ENCODE measurements at places on chromosomes 11 and 22. TPM values are rescaled to one million over a fixed set of nuclear protein-coding genes. Genes with fewer than 3 reads are reported as not detected.
A peak's percentile ranks its signal among the peaks of the same experiment; 100 is the strongest.

DNA sequence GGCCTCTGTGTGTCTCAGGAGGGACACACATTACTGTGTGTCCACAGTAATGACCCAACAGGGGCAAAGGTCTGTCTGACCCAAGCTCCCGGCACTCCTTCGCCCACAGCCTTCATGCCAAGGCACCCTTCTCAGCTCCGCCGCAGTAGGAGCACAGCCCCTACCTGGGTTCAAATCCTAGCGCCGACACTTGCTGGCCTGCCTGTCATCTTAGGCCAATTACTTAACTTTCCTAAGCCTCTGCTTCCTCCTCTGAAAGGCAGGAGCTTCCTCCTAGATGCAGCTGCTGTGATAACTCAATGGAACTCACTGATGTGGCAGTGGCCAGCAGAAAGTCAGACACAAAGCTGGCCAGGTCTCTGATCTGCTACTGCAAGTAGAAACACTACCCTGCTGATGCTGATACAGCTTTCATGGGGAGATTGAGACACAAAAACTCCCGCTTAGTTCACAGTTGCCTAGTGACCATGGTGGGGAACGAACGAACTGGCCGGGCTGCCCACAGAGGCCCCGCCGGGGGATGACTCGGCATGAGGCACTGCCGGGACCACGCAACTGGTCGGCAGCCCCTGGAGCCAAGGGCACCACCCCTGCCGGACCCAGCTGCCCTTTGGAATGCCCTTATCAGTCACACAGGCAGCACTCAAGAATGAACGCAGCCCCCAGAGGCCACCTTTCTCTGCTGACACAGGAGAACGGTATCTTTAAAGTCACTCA, 8.1 kb downstream of the EHD1 start:
- no peak for DNase-seq

GRCh38 chr11:19978668-19979518, 181.4 kb downstream of the DBX1 start:
- DNase-seq: no peak

DNA sequence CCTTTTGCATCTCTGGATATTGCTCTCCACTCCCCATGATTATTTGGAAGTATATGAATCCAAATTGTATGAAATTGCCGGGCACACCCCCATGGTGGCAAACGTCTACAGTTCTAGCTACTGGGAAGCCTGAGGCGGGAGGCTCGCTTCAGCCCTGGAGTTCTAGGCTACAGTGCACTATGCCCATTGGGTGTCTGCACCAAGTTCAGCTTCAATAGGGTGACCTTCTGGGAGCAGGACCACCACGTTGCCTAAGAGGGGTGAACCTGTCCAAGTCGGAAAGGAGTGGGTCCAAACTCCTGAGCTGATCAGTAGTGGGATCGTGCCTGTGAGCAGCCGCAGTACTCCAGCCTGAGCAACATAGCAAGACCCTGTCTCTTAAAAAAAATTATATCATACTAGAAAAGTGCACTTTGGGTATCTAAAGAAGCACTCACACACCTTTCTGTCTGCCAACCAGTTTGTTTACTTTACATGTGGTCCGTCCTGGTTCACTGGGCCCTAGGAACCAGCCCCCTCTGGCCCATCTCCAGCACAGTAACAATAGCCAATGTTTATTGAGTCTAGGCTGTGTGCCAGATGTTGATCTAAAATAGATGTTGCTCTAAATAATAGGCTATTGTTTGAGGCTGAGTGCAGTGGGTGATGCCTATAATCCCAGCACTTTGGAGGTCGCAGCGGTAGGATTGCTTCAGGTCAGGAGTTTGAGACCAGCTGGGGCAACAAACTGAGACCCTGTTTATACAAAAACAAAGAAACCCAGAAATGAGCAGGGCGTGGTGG, 16.4 kb upstream of the KAT5 start:
- no peak for DNase-seq

Gene APBB1
- total RNA-seq: 20.7 TPM

GRCh38 chr22:40703174-40703573, 23.9 kb downstream of the MCHR1 start:
- DNase-seq: no peak

Gene NEFH
- 3.0 TPM for total RNA-seq

Gene KCTD14
- 0.19 TPM for total RNA-seq

- DNase-seq: peak; percentile 77
Measured at GRCh38 chr11:5420993-5421392, 918 bp upstream of the OR51Q1 start.

- DNase-seq: no peak
Measured at GRCh38 chr11:45288339-45288738, 2.2 kb upstream of the SYT13 start.

DNA sequence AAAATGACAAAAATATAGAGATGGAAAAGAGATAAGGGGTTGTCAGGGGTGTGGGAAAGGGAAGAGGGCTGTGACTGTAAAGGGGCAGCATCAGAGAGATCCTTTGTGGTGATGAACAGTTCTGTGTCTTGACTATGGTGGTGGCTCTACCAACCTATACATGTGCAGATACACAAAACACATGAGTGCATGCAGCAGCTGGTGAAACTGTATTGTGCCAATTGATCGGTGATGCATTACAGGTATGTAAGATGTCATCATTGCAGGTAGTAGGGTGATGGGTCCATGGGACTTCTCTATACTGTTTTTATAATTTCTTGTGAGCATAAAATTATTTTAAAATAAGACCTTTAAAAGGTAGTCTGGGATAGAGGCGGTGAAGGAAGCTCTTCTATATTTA, 24.1 kb upstream of the ZDHHC13 start:
- no peak for DNase-seq

Gene ATP5MG
- 62.3 TPM for total RNA-seq

GRCh38 chr11:119876841-119877240, 147.8 kb upstream of the NECTIN1 start:
- DNase-seq: no peak

GRCh38 chr22:41094041-41094593, 1.7 kb downstream of the EP300 start:
- DNase-seq: no peak

Gene MYRF
- total RNA-seq: 1.4 TPM

Gene CARD16
- total RNA-seq: 4.2 TPM

Gene GRAMD4
- 136 TPM for total RNA-seq

Gene SAA4
- not detected for total RNA-seq

DNA sequence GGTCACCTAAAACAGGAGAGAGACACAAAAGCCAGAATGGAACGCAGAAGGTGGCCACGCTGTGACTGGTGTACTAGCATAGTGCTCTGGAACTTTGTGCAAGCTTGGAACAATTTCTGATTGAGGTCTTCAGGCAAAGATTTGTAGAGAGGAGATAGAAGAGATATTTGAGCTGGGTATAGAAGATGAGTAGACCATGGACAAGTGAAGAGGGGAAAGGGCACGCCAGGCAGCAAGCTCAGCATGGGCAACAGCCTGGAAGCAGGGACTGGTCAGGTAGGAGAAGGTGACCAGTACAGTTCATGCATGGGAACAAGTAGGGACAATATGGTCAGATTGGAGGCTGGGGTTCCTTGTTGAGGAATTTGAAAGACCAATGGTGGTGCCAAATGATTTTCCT, 24.4 kb downstream of the MYO18B start:
- no peak for DNase-seq

DNA sequence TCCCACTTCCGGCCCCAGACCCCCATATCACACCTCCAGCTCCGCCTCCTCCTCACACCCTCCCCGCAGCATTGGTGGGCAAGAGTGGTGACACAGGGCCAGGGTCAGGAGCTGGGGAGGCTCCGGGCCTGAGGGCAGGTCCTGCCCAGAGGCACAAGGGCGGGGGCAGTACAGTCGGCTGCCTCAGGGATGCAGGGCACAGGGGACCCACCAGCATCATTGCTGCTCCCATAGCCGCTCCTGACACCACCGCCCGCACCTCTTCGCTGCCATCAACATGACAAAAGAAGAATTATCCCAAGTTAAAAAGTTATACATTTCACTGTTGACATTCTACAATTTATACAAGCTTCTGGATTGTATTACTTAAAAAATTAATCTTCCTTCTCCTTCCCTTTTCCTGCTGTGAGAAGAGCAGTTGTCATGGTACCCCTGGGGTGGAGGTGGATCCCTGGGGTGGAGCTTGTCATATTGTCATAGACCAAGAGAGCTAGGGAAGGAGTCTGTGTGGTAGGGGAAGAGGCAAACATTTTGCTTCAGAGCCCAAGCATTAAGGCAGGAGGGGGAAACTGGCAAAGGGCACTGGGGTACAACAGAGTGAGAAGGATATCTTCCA, 4.1 kb downstream of the SBF2 start:
- DNase-seq: no peak

DNA sequence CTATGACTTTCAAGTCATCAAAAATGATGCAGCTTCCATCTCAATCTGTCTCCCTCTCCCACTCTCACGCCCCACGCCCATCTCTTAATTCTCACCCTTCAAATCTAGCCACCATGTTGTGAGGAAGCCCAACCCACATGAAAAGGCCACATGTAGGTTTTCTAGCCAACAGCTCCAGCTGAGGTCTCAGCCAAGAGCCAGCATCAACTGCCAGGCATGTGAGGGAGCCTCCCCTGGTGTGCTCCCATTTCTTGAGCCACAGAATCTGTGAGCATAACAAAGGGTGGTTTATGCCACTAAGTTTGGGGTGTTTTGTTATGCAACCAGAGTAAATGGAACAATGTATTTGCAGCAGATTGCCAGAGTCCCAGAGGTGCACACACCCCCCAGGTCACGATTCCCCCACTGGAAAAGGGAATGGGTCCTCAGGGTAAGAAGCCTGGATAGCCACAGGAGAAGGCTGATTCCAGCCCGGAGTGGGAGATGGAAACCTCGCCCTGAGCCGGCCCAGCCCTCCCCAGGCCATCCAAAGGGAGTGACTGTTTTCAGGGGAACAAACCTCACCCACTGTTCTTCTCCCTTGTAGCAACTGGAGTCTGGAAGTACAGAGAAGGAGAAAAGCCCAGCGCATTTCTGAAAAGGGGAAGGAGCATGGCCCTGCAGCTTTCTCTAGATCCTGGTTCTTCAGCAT, 20.0 kb upstream of the LINC01488 start:
- DNase-seq: no peak

- DNase-seq: no peak
Measured at GRCh38 chr11:37353192-37353591, 755.2 kb upstream of the RAG2 start.

DNA sequence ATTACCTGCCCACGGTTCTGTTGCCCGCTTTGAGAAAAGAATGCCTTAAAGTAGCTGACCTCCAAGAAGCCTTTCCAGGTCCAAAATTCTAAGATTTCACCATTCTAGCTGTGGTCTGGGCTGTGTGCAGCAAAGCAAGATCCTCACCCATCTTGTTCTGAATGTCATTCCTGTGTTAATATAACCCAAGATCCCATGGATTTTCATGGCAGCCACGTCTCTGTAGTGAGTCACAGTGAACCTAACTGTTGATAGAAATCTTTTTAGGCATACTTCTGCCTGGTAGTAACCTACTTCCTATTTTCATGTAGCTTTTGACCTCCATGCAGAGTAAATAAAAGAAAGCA, 210.0 kb downstream of the NAV2 start:
- no peak for DNase-seq

DNA sequence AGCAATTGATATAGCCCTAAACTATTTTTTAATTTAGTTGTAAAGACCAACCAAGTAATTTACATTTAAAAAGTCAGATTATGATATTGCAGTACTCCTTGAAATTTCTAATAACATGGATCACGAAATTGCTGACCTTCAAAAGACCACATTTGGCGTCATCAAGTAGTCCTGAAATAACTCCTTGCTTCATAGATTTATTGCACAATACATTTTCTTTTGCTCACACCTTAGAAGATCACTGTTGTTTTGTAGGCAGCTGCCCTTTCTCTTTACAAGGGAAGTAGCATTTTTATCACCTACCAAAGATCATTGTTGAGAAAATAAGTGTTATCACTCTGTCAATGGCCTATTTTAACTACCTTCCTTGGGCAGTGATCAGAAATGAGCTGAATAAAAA, 815.8 kb downstream of the METTL15 start:
- no peak for DNase-seq

- no peak for DNase-seq
Measured at GRCh38 chr11:82978422-82979099, 77.0 kb downstream of the DDIAS start.

GRCh38 chr11:6413791-6414201, 5.1 kb downstream of the APBB1 start:
- no peak for DNase-seq

GRCh38 chr11:47225552-47226400, 11.0 kb downstream of the DDB2 start:
- DNase-seq: no peak

GRCh38 chr11:114287154-114287553, 9.0 kb upstream of the NNMT start:
- no peak for DNase-seq

GRCh38 chr11:76629116-76629852, 41.3 kb downstream of the LRRC32 start:
- DNase-seq: peak; percentile 90

Gene OR5AK2
- not detected for total RNA-seq

- no peak for DNase-seq
Measured at GRCh38 chr11:44883277-44883676, 67.4 kb downstream of the TP53I11 start.

GRCh38 chr11:65526744-65527143, 1.9 kb downstream of the SCYL1 start:
- DNase-seq: no peak

- DNase-seq: no peak
Measured at GRCh38 chr11:15558513-15559181, 443.9 kb downstream of the INSC start.

- DNase-seq: no peak
Measured at GRCh38 chr22:29370537-29370936, 17.8 kb downstream of the AP1B1 start.

DNA sequence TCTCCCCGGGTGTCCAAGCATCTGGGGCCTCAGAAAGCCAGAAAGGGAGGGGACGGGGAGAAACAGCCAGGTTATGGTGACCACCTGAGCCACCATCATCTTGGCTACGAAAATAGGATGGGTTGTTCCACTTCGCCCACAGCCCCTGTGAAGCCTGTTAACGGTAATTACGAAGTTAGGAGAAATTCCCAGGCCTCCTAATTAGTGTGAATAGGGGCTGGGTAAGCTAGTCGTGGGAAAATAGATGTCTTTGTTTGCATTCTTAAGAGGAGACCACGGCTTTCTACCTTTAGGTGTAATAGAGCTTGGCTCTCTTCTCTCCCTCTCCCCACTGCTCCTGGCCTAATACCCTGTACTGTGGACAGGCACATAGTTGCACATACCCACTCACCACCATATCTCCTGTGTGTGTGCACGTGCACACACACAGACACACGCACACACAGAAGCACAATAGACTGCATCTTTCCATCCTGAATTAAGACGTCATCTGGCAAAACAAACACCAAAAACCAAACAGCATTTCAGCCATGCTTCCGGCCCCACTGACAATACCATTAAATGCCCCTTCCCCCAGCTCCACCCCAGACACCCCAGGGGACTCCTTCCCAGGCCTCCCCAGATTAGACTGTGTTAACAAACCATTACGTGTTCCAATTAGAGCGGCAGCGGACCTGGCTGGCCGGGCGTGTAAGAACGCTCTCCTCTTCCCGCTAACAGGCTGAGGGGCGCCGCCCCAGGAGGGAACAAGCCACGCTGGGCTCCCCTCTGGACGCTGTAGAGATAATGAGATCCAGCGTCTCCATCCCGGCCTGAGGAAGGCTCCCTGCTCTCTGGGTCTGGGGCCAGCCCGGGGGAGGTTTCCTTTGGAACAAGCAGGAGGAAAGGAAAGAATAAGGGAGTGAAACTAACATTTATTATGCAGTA, 72.8 kb downstream of the TP53I11 start:
- no peak for DNase-seq

- DNase-seq: no peak
Measured at GRCh38 chr22:46742576-46743221, 4.6 kb upstream of the CERK start.
